ENCODE measurements at places on chromosomes 3 and 15.

DNA sequence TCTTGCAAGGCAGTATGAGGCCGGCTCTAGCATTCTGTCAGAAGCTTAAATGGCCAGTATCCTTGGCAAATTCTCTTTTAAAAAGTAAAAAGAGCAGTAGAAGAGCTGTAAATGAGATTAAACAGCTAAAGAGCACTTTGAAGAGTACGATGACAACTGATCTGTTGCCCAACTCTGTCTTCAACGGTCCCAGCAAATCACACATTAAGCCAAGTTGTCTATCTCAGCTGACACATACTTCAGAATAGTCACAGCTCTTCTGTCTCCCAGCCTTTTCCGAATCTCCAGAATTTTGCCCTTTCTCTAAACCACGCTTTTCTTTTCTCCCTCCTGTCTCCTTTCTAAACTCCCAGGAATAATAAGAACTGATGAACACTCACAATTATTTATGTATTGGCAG, 51.7 kb downstream of the PRICKLE2 start:
- no peak for DNase-seq

- no peak for DNase-seq
Observed at GRCh38 chr3:111739311-111739911, 119.7 kb upstream of the PHLDB2 start.

DNA sequence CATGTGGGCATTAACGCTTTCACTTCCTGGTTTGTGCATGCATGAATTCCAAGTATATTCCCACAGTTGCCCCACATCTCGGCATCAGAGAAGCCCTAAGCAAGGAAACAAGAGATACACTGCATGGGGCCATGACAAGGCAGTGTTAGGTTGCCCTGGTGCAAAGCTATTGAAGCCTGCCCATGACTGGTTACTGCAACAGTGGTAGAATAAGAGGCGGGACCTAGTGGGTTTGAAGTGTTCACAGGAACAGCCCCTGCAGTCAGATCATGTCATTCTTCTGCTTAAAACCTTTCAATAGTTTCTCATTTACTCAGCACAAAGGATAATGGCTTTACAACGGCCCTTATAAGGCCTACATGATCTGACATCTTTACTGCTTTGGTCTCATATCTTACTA, 80.9 kb upstream of the TOPAZ1 start:
- DNase-seq: no peak

DNA sequence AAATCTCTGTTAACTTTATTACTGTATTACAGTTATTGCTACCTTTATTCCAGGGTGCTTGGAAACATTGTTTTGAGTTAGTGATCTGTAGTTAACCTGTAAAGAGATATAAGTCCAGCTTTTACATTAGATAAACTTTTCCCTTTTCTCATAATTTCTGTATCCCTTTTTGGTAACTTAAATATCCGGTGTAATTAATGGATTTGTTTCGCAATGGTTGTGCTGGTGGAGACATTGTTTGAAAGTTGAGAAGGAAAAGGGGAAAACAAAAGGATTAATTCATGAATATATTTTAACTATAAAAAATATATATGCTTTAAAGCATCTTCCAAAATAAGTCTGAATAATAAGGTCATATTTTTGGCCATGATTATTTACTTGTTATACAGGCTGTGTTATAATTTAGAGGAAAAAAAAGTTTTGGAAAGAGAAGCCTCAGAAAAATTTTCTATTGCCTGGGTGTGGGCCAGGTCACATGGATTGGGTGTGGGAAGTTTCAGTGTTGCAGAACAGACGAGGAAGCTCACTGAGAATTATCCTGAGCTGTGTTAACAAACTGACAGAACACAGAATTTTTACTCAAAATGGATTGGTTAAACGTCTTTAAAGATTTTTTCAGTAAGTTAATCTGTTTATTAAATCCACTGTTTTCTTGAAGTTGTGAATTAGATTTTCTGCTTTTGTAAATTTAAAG, 27.7 kb upstream of the IL20RB start:
- no peak for DNase-seq

DNA sequence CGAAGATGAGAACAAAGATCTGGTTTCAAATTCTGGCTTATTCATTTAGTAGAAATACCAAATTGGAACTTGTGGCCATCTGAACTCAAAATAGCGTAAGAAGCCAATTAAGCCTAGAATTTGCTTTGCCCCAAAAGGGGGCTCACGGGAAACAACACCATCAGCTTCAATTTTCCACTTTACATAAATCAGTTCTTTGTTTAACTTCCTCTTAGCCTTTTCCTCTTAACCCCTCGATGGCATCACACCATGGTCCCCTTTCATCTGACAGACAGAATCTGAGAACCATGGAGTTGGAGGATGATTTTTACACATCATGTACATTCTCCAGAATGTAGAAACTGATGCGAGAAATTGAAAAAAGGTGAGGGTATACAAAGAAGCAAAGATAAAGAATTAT, 207.0 kb downstream of the FOXP1 start:
- no peak for DNase-seq

DNA sequence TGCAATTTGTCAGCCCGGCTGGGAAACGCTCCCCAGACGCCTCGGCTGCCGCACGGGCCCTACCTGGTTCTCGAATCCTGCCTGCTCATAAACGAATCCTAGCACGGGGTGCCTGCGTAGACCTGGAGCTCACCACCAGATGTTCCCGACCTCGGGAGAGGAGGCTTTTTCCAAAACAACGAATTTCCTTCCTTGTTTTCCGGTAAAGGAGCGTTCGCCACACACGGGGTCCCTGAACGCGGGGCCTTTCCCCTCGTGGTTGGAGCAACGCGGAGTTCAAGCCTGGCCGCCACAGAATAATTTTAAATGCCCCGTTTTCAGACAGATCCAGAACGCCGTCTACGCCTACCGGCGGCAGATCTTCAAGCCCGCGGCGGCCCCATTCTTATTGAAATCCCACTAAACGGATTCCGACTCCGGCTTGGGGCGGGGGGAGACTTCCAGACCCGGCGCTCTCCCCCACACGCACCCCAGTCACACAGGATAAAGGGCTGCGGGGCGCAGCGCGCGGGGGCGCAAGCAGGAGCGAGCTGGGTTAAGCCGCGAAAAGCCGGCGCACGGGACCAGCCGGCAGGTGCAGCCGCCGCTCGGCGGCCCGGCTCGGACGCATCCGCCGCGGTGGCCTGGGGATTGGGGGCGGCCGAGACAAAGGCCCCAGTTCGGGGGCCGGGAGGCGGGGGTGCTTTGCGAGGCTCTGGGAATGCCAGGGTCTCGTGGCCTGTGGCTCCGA, 895 bp downstream of the GATA2 start:
- no peak for DNase-seq

DNA sequence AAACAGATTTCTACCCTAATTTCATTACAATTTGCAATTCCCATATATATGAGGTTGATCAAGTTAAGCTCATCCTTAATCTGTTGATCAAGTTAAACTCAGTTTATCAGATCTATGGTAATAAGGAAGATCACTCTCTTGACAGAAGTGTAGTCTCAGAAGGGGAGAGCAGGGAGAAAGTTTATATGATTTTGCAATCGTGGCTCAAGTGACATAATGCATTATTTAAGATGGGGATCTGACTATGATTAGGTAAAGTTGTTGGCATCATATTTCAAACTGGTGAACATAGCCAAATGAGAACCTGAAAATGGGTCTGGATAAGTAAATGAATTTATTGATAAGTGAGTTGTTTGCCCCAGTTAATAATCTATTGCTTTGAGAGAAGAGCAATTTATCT, 995.3 kb downstream of the OTOL1 start:
- no peak for DNase-seq

- DNase-seq: no peak
Observed at GRCh38 chr3:63927422-63928280, 15.5 kb upstream of the SCAANT1 start.

- no peak for DNase-seq
Observed at GRCh38 chr3:65776494-65776893, 262.2 kb downstream of the MAGI1 start.

DNA sequence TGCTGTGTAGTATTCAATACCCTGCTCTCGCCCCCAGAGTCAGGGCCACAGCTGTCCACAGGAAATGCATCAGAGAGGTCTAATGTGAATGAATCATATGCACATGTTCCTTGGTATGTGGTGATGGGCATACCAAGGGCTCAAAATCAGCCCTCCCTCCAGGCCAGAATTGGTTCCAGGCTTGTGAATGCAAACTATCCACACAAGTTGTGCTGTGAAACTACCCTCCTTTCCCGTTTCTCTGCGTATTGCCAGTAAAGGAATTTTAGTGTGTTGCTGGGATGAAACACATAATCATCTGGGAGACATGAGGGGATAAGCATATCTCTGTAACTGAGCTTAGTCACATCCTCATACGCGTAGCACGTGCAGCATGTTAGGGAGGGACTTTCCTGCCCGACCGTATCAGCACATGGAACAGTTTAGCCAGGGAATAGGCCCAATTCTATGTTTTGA, 9.2 kb upstream of the MME start:
- DNase-seq: no peak

Measured in T-helper 17 cell (primary cell).